ENCODE measurements at places on chromosomes 5 and 9. TPM values are rescaled to one million over a fixed set of nuclear protein-coding genes. Genes with fewer than 3 reads are reported as not detected.

FOXD4 gene
- 0.10 TPM for total RNA-seq

GRCh38 chr9:108270051-108270450 is 585.7 kb downstream of the ACTL7B start:
- no peak for DNase-seq

DNA sequence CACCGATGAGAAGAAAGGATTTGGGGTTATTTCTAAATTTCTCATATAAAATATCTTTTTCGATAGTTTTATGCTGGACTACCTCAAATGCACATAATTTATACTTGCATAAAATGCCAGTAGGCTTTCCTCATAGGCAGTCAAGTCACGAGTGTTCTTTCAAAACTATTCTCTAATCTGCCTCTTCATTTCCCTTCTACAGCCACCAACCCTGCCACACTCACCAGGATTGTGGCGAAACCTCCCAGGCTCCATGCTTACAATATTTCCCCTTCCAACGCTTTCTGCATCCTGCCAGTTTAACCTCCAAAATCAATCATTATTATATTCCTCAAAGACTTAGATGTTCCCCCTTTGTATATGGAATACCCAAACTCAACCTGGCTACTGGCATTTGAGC is 65.4 kb downstream of the FRMD3 start:
- DNase-seq, result no peak

DNA sequence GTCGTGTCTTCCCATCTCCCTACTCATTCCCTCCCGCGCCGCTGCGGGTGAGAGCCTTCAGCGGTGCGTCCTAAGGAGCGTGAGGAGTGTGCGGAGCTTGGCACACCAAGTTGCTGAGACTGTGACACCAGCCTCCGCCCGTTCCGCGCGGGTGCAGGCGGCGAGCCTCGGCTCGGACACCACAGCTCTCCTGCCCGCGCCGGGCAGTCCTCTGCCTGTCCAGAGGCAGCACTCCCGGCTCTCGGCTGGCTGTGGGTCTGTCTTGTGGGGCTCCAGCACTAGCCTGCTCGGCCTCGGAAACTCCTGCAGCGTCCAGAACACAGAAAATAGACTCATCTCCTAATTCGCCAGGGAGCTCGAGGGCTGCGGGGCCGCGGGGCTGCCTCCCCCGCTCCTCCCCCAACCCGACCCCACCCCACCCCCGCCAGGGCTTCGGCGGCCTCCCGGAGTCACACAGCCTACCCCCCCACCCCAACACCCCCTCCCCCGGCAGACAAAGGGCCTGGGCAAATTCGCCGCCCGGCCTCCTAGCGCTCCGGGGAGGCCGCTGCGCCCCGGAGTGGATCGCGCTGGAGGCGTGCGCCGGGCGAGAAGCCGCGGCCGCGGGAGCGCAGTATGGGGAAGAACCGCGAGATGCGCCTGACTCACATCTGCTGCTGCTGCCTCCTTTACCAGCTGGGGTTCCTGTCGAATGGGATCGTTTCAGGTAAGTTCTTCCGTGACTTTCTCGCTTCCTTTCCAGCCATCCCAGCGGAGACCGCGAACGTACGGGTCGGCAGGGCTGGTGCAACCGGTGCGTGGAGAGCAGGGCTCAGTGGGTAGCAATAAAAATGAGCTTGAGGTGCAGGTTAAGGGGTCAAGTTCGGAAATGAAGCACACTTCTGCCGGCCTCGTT is at the start of gene ADAMTS19:
ADAMTS19 (plus strand) TSS at position 522 of the 895 bp plus-strand sequence; CDS start at position 616, 94 bp downstream.
- DNase-seq, result no peak

GRCh38 chr9:21414220-21414940 is 5.5 kb downstream of the IFNA8 start:
- no peak for DNase-seq

GRCh38 chr5:123864578-123864977 is 352.6 kb downstream of the CSNK1G3 start:
- no peak for DNase-seq

DNA sequence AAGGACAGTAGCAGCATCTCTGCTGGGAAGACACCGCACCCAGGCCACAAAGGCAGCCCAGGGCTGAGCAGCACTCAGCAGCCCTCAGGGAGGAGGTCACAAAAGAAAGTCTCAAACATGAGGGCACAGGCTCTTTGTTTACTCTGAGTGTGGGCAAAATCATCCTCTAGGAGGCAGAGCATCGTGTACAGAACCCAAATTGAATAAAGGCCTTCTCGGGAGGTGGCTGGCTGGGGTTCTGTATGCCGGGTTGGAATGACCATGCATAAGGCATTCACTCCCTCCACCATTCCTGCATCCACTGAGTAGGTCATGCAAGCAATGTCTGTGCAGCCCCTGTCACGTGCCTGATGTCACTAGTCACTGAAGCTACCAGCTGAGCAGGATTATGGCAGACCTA is 412.8 kb downstream of the SPOCK1 start:
- DNase-seq, result no peak

- no peak for DNase-seq
Observed at GRCh38 chr9:91126761-91127445, 234.8 kb downstream of the AUH start.
